ENCODE measurements at places on chromosomes 7 and 10. TPM values are rescaled to one million over a fixed set of nuclear protein-coding genes. Genes with fewer than 3 reads are reported as not detected.

PLEKHS1 gene
- not detected for total RNA-seq

PPP1R17 gene
- total RNA-seq = not detected

DRGX gene
- total RNA-seq = not detected

SAMD9L gene
- 4.1 TPM for total RNA-seq

TFPI2 gene
- total RNA-seq = 1.9 TPM

GIMAP7 gene
- 13.0 TPM for total RNA-seq

PKD2L1 gene
- not detected for total RNA-seq

BEND7 gene
- 14.0 TPM for total RNA-seq

CAMK1D gene
- 3.2 TPM for total RNA-seq

GRM3 gene
- total RNA-seq = 0.22 TPM

AASS gene
- total RNA-seq = 20.6 TPM

SFRP4 gene
- 15.0 TPM for total RNA-seq

SLC39A12 gene
- total RNA-seq = not detected

SLC18A3 gene
- not detected for total RNA-seq

AGBL3 gene
- total RNA-seq = 1.4 TPM

ANXA8 gene
- total RNA-seq = not detected

CPN1 gene
- total RNA-seq = not detected

HYCC1 gene
- total RNA-seq = 38.9 TPM

SEC31B gene
- 7.4 TPM for total RNA-seq

Data from cardiac septum (tissue), 1 donor.